ENCODE measurements at places on chromosomes 6 and 20. TPM values are rescaled to one million over a fixed set of nuclear protein-coding genes. Genes with fewer than 3 reads are reported as not detected.

Gene FAM162B
- not detected for polyA plus RNA-seq

DNA sequence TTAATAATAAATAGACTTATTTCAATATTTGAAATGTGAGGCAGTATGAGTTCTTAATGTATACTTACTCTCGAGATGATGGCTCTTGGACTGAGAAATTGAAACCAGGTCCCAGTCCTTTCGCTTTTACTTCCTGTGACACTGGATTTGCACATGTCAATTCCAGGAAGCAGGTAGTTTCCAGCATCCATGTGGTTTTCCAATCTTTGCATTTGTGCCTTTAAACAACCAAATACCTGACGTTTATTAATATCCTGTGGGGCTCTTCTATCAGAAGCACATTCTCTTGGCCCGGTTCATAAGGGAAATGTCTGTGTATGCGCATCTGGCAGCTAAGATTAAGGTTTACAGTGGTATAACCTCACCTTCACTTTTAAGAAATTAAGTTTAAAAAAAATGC lies 13.1 kb downstream of the UTRN start:
- H3K36me3 ChIP-seq: peaks cover 11% of the 10 kb centered on the region
- DNase-seq: peak; percentile 81
- H3K4me1 ChIP-seq: peaks cover 14% of the 10 kb centered on the region
- no peaks in the 10 kb centered on the region for H3K27me3 ChIP-seq
- peak overlapping the region; percentile 70 for H3K27ac ChIP-seq

DNA sequence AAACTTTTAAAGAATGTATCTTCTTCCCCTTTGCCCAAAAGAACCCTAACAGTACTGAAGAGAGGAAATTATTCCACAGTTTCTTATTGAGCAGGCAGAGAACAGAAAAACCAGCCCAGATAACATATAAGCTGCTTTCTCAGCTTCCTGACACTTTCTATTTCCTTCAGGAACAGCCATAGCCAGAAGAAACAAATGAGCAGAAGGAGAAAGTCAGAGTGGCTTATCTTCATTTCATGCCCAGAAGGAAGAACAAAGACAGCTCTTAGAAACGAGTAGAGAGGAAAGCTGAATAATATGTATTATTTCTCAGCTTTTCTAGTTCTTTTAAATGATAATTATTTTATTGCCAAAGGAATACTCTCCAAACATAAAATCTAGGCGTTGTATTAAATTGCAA lies 793.7 kb downstream of the GRIK2 start:
- H3K36me3 ChIP-seq: no peaks in the 10 kb centered on the region
- H3K4me1 ChIP-seq: no peaks in the 10 kb centered on the region
- no peaks in the 10 kb centered on the region for H3K27me3 ChIP-seq
- H3K27ac ChIP-seq: no peak overlapping the region
- H3K4me3 ChIP-seq: no peak overlapping the region
- DNase-seq: no peak

DNA sequence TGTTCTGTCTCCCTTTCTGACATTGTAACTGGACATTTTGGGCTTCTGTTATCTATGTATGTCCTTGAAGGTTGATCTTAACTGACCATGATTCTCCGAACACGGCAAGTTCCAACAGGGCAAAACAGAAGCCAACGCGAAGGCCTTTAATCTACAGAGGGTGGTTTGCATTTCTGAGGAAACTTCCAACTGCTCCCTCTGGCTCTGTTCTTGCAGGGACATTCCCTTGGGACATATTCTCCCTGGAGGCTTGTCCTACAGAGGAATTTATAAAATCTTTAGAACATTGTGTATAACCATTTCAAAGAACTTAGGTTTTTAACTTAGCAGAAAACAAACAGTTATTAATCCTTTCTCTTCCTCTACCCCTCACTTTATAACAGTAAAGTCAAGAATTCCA lies 189.0 kb upstream of the CDYL start:
- no peak overlapping the region for H3K27ac ChIP-seq
- no peak overlapping the region for H3K4me3 ChIP-seq
- H3K27me3 ChIP-seq: peaks cover 5% of the 10 kb centered on the region
- no peak for DNase-seq
- H3K36me3 ChIP-seq: no peaks in the 10 kb centered on the region

GRCh38 chr20:62015540-62016288 lies 50.0 kb downstream of the TAF4 start:
- H3K27ac ChIP-seq: no peak overlapping the region
- no peak overlapping the region for H3K4me3 ChIP-seq
- H3K4me1 ChIP-seq: no peaks in the 10 kb centered on the region
- no peak for DNase-seq
- H3K36me3 ChIP-seq: no peaks in the 10 kb centered on the region

DNA sequence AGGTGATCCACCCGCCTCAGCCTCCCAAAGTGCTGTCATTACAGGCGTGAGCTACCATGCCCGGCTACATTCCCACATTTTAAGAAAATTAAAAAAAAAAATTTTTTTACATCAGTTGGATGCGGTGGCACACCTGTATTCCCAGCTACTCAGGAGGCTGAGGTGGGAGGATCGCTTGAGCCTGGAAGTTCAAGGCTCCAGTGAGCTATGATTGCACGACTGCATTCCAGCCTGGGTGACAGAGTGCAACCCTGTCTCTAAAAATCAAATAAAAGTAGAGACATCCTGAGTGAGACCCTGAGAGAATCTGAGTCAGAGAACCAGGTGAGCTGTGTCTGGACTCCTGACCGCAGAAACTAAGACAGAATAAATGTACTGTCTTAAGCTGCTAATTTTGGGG lies 38.8 kb downstream of the PIM1 start:
- H3K27me3 ChIP-seq: no peaks in the 10 kb centered on the region
- DNase-seq: no peak
- no peak overlapping the region for H3K4me3 ChIP-seq
- no peak overlapping the region for H3K27ac ChIP-seq
- H3K36me3 ChIP-seq: no peaks in the 10 kb centered on the region
- peaks cover 6% of the 10 kb centered on the region for H3K4me1 ChIP-seq

Gene MOG
- not detected for polyA plus RNA-seq

DNA sequence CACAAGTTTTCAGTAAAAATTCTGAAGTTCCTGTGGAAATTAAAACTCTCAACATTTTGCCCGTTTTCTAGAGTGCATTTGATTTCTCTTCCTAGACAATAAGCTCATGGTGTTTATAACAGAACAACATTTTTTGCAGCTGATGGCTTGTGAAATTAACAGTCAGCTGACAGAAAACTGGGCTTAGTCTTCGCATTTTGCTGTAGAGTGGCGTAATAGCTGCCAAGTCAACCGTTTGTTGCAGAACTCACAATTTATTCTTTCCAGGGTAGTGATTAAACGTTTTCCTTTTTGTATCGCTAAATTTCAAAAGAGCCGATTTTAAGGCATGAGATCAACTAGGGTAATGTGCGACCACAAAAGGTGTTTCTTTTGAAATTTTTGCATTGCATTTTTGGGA lies 1.4 kb downstream of the SPO11 start:
- no peak overlapping the region for H3K4me3 ChIP-seq
- no peak for DNase-seq
- no peaks in the 10 kb centered on the region for H3K4me1 ChIP-seq

- H3K36me3 ChIP-seq: peaks cover 3% of the 10 kb centered on the region
- no peaks in the 10 kb centered on the region for H3K4me1 ChIP-seq
- no peak overlapping the region for H3K27ac ChIP-seq
- H3K27me3 ChIP-seq: no peaks in the 10 kb centered on the region
- H3K4me3 ChIP-seq: no peak overlapping the region
Measured at GRCh38 chr20:3390759-3391425, 16.6 kb downstream of the DNAAF9 start.

GRCh38 chr6:71157345-71157744 lies 131.3 kb upstream of the OGFRL1 start:
- no peaks in the 10 kb centered on the region for H3K4me1 ChIP-seq
- no peaks in the 10 kb centered on the region for H3K36me3 ChIP-seq
- H3K4me3 ChIP-seq: no peak overlapping the region
- no peak for DNase-seq
- H3K27me3 ChIP-seq: no peaks in the 10 kb centered on the region

- no peaks in the 10 kb centered on the region for H3K36me3 ChIP-seq
- no peaks in the 10 kb centered on the region for H3K27me3 ChIP-seq
Measured at GRCh38 chr6:129233458-129234134, 350.7 kb downstream of the LAMA2 start.

Gene LRP11
- 19.7 TPM for polyA plus RNA-seq

Gene SLC22A3
- polyA plus RNA-seq: 0.67 TPM

- no peak overlapping the region for H3K27ac ChIP-seq
- H3K36me3 ChIP-seq: no peaks in the 10 kb centered on the region
- no peak for DNase-seq
- no peak overlapping the region for H3K4me3 ChIP-seq
- no peaks in the 10 kb centered on the region for H3K4me1 ChIP-seq
- no peaks in the 10 kb centered on the region for H3K27me3 ChIP-seq
Measured at GRCh38 chr20:61189534-61189933, 62.5 kb upstream of the CDH4 start.

DNA sequence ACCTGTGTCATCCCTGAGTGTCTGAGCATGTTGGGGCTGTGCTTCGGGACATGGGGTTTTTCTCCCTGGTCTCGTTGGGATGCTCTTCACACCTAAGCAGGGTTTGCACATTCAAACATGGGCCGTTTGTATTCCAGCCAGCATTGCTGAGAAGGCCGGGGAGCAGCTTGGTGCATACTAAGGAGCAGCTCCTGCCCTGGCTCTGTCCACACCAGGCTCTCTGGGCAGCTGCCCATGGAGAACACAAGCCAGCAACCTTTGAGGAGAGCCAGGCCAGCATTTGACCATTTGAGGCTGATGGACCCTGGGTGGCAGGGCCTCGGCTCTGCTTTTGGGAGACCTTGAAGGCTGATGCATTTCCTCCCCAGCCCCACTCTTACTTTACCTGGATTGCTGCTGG lies 92.1 kb downstream of the PHACTR3 start:
- no peaks in the 10 kb centered on the region for H3K4me1 ChIP-seq
- no peaks in the 10 kb centered on the region for H3K36me3 ChIP-seq
- H3K27me3 ChIP-seq: no peaks in the 10 kb centered on the region

Gene LST1
- polyA plus RNA-seq: 20.6 TPM

DNA sequence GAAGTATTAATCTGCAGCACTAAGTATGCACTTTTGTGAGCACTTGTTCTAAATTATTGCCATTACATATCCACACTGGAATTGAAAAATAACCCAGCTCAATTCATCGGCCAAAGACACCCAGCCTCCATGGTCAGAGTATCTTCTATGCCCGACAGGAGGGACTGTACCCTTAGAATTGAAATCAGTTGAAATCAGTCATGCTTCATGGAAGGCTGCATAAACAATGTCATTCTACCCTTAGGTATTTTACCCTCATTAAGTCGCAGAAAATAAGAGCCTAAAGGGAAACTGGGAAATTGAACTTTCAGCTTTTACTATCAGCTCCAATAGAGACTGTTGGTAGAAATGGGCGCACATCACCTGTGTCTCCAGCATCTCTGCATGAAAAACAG lies 2.9 kb upstream of the RAMACL start:
- DNase-seq: no peak
- no peak overlapping the region for H3K4me3 ChIP-seq
- H3K4me1 ChIP-seq: no peaks in the 10 kb centered on the region
- H3K36me3 ChIP-seq: no peaks in the 10 kb centered on the region
- no peak overlapping the region for H3K27ac ChIP-seq

DNA sequence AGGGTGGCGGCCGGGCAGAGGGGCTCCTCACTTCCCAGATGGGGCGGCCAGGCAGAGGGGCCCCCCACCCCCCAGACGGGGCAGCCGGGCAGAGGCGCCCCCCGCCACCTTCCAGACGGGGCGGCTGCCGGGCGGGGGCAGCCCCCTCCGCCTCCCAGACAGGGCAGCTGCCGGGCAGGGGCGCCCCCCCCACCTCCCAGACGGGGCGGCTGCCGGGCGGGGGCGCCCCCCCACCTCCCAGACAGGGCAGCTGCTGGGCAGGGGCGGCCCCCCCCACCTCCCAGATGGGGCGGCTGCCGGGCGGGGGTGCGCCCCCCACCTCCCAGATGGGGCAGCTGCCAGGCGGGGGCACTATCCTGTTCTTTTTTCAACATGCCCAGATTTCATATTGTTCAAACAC lies 78.2 kb upstream of the DST start:
- DNase-seq: no peak
- no peaks in the 10 kb centered on the region for H3K36me3 ChIP-seq
- no peaks in the 10 kb centered on the region for H3K27me3 ChIP-seq
- no peak overlapping the region for H3K4me3 ChIP-seq

DNA sequence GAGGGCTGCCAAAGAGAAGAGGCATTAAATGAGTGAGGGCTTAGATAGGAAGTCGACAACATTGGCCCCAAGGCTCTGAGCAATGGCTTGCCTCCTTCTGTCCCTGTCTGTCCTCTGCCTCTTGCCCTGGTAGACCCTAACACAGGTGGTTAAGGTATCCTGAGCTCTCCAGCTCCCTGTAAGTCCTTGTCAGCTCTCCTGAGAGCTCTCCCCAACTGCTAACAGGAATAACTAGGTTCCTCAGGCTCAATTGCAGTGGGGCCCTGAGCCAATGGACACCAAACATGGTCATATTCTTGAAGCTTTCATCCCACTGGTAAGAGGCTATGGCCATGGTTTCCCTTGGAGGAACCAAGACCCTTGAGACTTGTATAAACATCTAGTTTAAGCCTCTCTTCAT lies 5.0 kb upstream of the CPNE1 start:
- H3K4me1 ChIP-seq: no peaks in the 10 kb centered on the region
- H3K4me3 ChIP-seq: no peak overlapping the region
- peaks cover 16% of the 10 kb centered on the region for H3K36me3 ChIP-seq
- H3K27ac ChIP-seq: no peak overlapping the region
- DNase-seq: no peak
- H3K27me3 ChIP-seq: no peaks in the 10 kb centered on the region

Gene REM1
- not detected for polyA plus RNA-seq

Gene PRR18
- polyA plus RNA-seq: 0.43 TPM

Gene TMEM170B
- polyA plus RNA-seq: 3.6 TPM

DNA sequence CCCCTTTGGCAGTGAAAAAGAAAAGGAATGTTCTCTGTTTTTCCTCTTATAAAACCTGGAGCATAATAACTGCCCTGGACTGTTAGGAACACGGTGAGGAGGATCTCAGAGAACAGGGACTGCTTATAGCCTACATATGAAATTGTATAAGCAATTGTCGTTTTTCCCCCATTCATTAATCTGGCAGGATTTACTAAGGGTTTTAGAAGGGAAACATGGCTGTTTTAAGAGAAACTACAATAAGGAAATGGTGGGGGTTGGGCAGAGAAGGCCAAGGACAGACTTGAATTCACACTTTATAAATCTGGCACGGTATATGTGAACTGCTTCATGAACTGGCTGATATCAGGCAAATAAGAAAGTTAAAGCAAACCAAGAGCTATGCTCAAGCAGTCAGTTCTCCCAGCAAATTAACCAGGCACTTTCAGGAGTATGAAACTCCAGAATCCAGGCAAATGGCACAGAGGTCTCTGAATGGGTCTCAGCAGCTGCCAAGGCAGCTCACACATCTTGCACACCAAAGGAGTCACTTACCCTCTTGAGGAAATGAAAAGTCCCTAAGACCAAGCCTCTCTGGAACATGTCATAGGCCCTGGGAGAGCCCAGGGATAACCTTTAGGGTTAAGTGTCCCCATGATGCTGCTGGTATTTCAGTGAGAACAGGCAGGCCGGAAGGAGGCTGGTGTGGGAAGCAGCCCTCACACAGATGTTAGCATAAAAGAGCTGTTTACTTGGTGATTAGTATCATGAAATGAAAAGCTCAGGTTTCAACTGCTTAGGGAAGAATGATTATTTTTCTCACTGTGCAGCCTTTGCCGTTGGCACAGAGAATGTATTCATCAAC lies 260.5 kb upstream of the MARCKS start:
- no peak for DNase-seq
- H3K36me3 ChIP-seq: no peaks in the 10 kb centered on the region
- no peaks in the 10 kb centered on the region for H3K27me3 ChIP-seq
- H3K27ac ChIP-seq: no peak overlapping the region
- H3K4me3 ChIP-seq: no peak overlapping the region

- no peak overlapping the region for H3K4me3 ChIP-seq
- H3K27ac ChIP-seq: no peak overlapping the region
- no peaks in the 10 kb centered on the region for H3K4me1 ChIP-seq
- H3K36me3 ChIP-seq: no peaks in the 10 kb centered on the region
Measured at GRCh38 chr6:100099189-100100074, 105.4 kb upstream of the MCHR2 start.

Gene STK35
- 16.4 TPM for polyA plus RNA-seq
